ENCODE measurements at places on chromosomes 3 and 15. TPM values are rescaled to one million over a fixed set of nuclear protein-coding genes. Genes with fewer than 3 reads are reported as not detected.

The DNAH1 gene
- 4.8 TPM for total RNA-seq

The NOX5 gene
- 0.64 TPM for total RNA-seq

The GOLGA8S gene
- under 0.01 TPM for total RNA-seq

The CDHR4 gene
- total RNA-seq: not detected

The SLC28A2 gene
- total RNA-seq: not detected

The CYP8B1 gene
- total RNA-seq: not detected

The GOLGA8Q gene
- 0.43 TPM for total RNA-seq

The CCR5 gene
- total RNA-seq: not detected

GRCh38 chr15:98626153-98626552 is 22.2 kb upstream of the IGF1R start:
- DNase-seq: no peak

- DNase-seq: peak; percentile 0
Observed at GRCh38 chr3:18580268-18580667, 155.1 kb upstream of the SATB1 start.

GRCh38 chr15:40313531-40314398 is 6.0 kb upstream of the PLCB2 start:
- DNase-seq: no peak

GRCh38 chr3:73409138-73409763 is 215.5 kb downstream of the PDZRN3 start:
- DNase-seq: peak; percentile 32

- DNase-seq: no peak
Observed at GRCh38 chr15:33159726-33160453, 34.6 kb downstream of the FMN1 start.
